ENCODE measurements at places on chromosomes 7 and 10.

DNA sequence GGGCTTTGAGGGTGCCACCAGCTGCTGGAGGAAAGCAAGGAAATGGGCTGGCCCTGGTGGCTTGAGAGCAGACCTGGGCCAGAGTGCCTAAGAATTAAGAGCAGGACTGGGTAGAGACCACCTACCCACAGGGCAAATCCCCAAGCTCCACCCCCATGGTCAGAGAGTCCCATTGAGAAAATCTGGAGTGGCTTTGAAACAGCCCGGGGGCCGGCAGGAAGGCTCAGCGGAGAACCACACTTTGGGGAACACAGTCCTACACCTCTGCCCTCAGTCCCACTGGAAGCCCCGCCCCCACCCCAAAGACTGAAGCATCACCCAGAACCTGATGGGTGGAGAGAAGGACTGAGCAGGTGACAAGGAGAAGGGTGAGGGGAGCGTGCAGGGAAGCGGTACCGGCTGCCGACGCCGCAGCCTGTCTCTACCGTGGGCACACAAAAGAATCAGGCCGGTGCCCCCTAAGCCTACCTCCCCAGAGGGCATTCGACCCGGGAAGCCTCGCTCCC is 3.6 kb downstream of the SMARCD3 start:
- peak; percentile 56 for DNase-seq

DNA sequence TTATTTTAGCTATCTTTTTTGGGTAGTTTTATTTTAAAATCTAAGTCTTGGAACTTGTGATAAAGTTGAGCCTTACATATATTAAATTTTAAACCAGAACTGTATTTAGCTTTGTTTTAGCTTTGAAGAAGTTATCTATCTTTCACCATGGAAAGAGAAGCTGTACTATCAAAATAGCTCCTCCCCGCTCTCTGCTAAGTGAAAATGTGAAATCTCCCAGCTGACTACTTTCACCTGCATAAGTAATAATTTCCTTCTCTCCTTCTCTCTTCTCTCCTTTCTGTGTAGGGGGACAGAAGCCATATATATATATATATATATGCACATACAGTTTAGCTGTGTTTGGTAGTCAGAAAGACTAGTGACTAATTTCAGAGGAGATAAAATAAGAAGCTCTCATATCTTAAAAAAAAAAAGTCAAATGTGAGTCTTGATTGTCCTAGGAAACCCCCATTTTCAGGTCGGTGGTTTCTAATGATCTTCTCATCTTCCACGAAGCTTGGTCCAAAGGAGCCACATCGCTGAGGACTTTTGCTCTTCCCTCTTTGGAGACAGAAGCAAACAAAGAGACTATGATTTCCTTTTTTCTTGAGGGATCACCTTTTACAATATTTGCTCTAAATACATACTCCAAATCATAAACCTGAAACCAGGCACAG is 30.6 kb upstream of the GDI2 start:
- no peak for DNase-seq

- DNase-seq = no peak
Measured at GRCh38 chr10:70145166-70145665, 1.3 kb downstream of the TYSND1 start.

- DNase-seq = no peak
Measured at GRCh38 chr7:30476459-30477145, 2.0 kb downstream of the NOD1 start.

GRCh38 chr10:13627459-13628310 is 40.9 kb downstream of the PRPF18 start:
- no peak for DNase-seq

DNA sequence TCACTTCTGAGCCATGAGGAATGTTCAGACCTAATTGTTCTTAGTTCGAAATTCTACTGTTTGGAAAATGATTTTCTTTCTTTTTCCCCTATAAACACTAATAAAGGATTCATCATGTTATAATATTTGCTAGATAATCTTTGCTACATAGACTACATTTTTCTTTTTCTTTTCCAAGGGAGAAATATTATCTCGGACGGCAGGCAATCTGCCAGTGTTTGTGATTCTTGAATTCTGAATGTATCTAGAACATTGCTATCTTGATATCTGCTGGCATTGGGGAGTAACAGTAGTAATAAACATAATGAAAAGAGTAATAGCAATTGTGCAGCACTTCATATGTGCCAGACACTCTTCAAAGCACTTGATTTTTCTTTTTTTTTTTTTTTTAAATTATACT is 107.7 kb upstream of the ZNF32 start:
- no peak for DNase-seq

GRCh38 chr7:100483090-100483721 is 521 bp upstream of the NYAP1 start:
- DNase-seq = peak; percentile 76

DNA sequence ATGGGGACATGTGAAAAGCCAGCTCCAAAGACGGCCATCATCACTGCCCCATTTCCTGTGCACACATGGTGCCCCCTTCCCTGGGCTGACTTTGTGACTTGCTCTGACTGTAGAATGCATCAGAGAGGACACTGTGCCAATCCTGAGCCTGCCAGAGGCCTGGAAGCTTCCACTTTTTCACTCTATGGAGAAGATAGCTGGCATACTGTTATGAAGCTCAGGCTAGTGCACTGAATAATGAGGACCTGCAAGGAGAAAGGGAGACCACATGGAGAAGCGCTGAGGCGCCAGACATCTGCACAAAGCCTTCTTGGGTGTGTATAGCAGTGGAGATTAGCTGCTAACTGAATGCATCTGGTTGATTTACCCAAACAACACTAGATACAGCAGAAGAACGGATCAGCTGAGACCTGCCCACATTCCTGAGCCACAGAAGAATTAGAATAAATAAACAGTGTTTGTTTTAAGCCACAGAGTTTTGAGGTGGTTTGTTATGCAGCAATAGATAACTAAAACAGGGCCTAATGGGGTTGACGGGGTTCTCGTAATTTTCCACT is 58.9 kb upstream of the C10orf90 start:
- DNase-seq = no peak

DNA sequence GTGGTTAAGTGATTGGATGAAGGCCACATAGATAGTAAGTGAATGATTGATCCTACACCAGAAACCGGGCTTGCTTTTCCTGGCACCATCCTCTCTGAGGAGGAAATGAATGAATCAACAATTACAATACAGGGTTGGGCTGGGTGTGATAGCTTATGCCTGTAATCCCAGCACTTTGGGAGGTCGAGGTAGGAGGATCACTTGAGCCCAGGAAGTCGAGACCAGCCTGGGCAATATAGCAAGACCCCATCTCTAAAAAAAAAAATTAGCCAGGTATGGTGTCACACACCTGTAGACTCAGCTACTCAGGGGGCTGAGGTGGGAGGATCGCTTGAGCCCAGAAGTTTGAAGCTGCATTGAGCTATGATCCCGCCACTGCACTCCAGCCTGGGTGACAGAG is 111.5 kb downstream of the COL26A1 start:
- no peak for DNase-seq

- DNase-seq = no peak
Measured at GRCh38 chr10:102152545-102152890, 329 bp downstream of the NOLC1 start.

DNA sequence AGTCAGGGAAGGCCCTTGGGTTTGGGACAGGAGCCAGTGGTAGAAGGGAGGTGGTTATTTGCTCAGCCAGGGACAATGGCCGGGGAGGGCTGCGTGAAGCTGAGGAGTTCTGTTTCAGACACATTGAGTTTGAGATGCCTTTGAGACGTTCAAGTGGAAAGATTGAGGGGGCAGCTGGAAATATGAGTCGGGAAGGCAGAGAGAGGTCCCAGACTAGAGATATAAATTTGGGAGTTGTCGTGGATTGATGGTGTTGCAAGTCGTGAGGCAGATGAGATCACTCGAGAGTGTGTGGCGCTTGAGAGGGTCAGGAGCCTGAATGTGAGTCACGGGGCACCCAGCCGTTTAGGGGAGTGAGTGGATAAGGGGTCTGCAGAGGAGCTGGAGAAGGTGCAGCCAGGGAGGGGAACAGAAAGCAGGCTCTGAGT is 73.3 kb downstream of the ZMIZ1 start:
- no peak for DNase-seq

DNA sequence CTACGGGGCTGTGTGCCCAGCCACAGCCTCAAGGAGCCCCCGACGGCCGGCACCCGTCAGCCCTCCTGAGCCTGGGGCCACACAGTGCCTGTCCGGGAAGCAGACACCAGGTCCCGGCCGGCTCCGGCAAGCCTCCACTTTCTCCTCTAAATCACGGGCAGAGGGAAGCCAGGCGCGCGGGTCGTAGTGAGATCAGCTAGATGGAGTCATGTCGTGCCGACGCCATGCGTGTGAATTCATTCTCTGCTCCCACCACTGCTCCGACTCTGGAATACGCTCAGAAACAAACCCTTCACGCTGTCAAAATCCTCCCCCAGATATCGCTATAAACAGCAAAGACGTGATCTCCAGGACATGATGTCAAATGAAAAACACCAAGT is 93.7 kb upstream of the DNAAF5 start:
- DNase-seq = no peak

DNA sequence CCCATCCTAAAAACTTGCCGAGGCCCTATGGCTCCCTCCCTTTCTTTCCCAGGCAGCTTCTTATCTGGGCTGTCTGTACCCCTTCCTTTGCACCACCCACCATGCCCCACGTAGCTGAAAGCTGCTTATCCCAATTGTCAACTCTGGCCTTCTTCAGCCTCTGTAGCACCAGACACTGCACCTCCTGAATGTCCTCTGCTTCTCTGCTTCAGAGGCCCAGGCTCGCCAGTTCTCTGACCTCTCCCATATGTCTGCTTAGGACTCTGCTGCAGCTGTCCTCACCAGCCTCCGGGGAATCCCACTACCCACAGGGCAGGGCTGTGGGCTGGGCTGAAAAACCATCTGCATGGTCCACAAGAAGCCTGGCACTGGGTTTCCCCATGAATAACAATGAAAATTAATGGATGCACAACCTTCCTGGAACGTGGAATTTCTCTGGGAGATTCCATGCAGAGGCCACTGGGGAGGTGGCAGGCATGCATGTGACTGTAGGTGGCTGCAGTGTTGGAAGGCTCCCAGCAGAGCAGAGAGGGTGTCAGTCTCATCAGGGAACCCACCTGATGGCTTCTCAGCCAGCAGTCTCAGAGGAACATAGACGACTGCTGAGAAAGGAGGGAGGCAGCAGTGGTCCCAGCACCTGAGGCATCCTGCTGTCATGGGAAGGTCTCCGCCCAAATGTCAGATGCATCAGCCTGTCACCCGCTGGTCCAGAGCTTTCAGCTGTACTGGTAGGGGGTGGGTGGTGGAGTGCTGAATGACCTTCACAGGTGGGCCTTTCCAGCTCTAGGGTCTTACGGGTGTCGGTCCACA is 16.8 kb upstream of the SH2D4B start:
- DNase-seq = no peak

DNA sequence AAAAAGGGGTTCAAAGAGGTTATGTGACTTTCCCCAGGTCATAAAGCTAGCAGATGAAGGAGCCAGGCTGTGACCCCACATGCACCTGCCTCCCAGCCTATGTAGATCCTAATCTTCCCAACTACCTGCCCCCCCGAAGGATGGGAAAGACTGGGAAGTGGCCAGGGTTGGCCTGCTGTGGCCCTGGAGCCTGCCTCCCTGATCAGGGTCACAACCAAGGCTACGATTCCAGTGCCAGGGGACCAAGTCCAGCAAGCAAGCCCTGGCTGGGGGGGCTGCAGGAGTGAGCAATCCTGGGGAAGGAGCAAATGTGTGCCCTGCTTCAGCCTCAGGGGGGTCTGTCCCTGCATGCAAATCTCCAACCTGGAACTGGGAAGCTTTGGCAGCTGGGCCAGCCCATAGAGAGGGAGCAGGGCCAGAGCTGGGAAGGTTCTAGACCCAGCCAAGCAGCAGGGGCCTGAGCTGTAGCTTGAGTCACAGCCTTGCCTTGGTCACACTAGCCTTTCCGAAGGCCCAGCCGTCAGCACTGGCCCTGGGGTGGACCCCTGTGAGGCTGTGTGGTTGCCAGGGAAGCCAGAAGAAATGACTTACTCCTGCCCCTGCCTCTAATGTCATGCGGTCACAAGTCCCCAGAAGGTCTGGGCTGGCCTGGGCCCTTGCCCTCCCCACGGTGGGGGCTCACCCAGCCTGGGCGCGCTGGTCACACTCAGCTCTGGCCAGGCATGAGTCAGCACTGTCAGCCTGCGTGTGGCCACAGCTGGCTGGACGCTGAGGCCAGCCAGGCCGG is 96.4 kb upstream of the ZMIZ1 start:
- DNase-seq = peak; percentile 39

- DNase-seq = no peak
Measured at GRCh38 chr7:90910136-90910535, 314.0 kb downstream of the CDK14 start.

- peak; percentile 55 for DNase-seq
Measured at GRCh38 chr10:24952143-24952706, at the start of gene PRTFDC1. TSS of gene PRTFDC1 (minus strand) at chr10:24952606. CDS start at chr10:24952575, 31 bp downstream.

DNA sequence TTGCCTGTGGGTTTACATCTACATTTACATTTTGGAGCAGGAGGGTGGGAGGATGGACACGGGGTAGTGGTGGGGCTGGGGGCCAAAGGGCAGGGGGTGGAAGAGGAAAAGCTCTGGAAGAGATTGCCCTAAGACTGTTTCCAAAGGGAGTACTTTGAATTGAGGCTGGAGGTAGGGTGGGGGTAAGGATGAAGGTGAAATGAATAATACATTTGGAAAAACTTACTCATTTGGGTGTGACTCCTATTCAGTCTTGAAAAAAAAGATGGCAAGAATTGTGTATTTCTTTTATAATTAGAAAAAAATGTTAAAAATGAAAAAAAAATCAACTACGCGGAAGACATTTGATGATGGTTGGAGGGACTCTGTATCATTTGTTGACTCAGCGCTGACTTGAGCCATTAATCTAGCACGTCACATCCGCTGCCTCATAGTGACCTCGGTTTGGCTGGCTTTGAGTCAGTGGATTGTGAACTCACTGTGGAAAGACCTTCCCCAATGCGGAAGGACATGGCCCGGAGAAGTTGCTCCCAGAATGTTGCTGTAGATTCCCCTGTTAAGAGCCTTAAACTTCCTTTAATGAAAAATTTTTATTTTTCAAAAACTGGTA is 2.8 kb downstream of the FAM180A start:
- DNase-seq = no peak

DNA sequence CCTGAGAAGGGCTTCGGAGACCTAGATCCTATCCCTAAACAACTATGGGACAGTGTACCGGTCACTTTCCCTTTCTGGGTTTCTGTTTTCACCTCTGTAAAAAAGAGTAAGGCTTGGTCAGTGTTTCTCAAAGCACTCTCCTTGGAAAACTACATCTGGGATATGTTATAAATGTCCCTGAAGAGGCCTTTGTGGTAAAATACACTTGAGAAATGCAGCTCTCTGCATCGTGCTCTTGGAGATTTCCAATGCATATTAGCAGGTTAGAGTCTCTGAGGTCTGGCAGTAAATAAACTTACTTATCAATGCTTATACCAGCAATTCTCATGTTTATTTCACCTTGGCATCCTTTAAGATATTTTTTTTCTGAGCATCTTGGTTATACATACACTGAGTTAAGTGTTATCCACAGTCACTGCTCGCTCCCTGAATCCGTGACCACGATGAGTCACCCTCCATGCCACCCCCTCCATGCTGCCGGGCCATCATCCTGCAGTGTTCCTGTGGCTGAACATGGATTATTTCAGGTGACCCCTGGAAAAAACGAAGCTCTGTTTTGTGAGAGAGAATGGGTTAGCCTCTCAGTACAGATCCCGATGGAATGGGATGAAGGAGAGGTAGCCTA is 3.3 kb upstream of the TBXAS1 start:
- no peak for DNase-seq

- no peak for DNase-seq
Measured at GRCh38 chr10:102122450-102122849, 2.3 kb upstream of the LDB1 start.

Measured in H9 (cell line).